Anterior cingulate cortex (tissue), 58 donors: ENCODE measurements at places on chromosomes 7 and 10.

- no peak for DNase-seq
These were observed 5.8 kb upstream of the ZNF736 start for GRCh38 chr7:64308016-64308270.

DNA sequence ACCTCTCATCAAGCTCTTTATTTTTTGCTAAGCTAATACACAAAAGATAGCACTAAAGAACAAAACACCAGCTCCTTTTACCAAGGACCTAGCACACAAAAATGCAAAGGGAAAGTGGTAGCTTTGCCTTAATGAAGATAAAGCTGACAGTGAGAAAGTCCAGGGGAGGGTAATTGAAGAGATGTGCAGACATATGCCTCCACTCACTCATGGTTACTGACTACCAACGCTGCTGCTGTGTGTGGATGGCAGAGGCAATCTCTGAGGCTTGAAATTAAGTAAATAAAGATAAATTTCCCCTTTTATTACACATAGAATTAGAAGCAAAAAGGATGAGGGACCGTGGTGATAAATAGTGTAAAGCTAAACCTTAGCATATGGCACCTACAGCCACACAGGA, 87.0 kb downstream of the HGF start:
- no peak for DNase-seq

DNA sequence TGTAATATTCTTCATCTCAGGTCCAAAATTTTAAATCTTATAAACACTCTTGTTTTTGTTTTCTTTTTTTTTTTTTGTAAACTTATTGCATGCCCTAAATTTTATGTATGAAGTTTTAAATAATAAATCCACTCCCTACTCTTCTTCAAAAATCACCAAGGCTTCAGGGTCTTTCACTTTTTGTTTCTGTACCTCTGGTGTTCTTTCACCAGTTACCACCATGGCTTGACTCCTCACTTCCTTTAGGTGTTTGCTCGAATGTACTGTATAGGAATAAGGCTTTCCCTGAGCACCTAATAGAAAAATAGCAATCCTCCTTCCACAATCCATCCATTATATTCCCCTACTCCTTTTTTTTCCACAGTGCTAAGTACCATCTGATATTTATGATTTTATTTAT, 962.8 kb upstream of the POT1 start:
- no peak for DNase-seq

GRCh38 chr7:5339955-5340354, 57.2 kb downstream of the SLC29A4 start:
- no peak for DNase-seq

- DNase-seq: no peak
These were observed 625.7 kb upstream of the ANKRD30A start for GRCh38 chr10:36499693-36500092.

DNA sequence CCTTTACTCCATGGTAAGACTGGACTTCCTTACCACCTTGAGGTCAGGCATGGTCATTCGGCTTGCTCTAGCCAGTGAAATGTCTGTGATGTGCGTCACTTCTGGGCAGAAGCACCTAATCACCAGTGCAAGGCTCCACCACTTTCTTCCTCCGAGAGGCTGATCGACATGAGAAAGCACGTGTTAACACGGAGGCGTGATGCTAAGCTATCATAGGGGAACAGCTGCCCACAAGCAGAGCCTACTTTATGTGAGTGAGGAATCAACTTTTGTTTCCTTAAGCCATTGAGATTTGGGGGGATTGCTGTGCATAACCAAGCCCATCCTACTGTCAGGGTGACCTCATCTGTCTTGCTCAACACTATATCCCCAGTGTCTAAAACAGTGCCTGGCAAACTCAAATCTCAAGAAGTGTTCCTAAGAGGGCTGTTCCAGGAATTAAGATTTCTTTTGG, 23.1 kb upstream of the SAR1A start:
- no peak for DNase-seq

DNA sequence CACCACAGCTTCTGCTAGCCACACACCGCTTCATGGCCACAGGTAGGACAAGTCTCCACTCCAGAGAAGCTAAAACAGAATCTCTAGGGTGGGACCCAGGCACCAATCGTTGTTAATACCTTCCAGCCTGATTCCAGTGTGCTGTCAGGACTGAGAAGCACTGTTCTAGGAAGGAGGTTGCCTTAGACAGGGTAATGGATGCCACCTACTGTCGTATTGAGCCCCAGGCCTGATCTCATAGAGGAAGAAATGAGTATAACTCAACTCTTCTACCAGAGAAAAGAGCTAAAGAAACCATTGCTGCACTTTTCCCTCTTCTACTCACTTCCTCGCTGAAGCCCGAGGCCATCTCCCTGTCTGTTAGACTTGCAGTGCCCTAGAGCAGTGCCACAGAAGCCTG, 31.8 kb downstream of the CNNM1 start:
- no peak for DNase-seq

GRCh38 chr10:75244487-75245353, 9.0 kb upstream of the COMTD1 start:
- DNase-seq: no peak

GRCh38 chr10:50469288-50469687, 154.5 kb downstream of the SGMS1 start:
- no peak for DNase-seq

DNA sequence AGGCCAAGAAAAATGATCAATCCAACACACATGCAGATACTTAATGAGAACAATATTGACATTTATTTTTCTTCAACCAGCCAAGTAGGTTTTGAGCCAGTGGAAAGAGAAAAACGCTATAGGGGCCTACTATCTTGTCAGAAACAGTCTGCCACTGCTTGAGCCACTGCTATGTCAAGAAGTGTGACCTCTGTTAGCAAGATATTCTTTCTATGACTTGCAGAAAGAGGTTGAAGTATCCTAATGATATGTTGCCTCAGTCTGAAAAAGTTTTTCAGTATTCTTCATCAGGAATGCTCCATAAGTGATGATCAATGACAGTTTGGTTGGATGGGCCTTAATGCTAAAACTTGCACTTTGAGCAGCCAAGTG, 328.4 kb upstream of the KCND2 start:
- DNase-seq: no peak

DNA sequence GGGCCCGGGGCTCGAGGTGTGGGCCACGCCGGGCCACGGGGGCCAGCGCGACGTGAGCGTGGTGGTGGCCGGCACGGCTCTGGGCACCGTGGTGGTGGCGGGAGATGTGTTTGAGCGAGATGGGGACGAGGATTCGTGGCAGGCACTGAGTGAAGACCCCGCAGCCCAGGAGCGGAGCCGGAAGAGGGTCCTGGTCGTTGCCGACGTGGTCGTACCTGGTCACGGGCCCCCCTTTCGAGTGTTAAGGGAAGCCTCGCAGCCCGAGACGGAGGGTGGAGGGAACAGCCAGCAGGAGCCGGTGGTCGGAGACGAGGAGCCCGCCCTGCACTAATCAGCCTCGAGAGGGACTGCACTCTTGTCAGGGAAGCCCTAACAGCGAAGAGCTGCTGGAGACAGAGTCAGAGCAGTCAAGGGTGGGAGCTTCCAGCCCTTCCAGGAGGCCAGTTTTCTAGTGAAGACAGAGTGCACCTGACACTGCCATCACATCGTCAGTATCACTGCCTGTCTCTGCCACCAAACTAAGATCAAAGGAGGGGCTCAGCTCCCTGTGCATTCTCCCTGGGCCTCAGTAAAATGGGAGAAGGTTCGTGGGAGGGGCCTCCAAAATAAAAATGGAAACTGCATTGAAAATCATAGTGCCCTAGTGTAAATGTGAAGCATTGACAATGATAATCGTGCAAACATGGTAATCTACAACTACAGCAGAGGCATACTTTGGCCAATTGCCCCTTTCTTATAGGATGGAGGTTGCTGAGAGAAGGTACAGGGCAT, 1.3 kb downstream of the MBLAC1 start:
- DNase-seq: peak; percentile 72

DNA sequence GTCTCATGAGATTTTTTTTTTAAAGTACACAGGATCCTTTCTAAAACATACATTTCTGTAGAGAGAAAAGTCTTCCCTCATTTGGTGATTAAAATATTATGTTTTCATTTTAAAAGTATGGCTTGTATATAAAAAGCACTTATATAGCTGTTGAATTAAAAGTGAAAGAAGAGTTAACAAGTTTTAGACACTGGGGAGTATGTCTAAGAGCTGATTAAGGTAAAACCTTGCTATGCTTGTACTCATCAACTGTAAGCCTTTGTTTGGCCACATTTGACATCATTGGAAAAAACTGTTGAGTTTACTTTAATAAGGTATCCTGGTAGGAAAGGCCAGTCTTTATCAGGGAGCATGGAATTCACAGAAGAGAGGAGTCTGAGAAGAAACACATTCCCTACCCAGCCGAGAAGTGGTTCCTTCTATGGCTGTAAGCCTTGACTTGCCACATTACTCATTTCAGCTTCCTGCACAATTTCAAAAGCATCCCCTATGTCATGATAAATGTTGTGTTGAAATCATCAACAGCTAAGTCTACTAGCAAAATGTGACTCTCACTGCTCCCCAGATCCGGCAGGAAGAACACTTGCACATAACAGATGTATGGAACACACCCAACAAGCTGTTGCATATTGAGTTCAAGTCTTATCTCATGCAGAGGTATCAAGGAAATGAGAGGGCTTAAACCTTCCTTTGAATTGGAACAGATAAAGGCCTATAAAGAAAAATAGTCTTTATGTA, 171.8 kb upstream of the CDK1 start:
- no peak for DNase-seq

DNA sequence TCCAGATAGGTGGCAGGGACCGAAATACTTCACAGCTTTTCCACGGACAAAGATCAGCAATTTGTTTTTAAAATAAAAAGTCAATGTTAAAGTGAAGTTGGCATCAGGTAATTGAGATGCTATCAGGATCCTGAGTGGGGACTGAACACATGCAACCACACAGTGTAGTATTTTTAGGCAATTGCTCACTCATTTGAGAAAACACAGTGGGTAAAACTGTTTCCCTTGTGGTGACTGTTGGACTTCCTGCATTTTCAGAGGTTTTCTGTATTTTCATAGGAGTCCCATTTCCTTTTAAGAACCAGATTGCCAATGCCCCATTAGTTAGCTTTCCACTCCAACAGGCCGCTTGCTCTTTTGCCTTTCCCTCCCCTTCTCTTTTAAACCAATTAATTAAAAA, 159.5 kb upstream of the ZNF32 start:
- no peak for DNase-seq

- no peak for DNase-seq
These were observed 154.6 kb upstream of the POT1 start for GRCh38 chr7:125084196-125084595.

- DNase-seq: no peak
These were observed 47.4 kb downstream of the GPR37 start for GRCh38 chr7:124718032-124718766.

GRCh38 chr7:106420736-106421135, 136.0 kb upstream of the NAMPT start:
- DNase-seq: no peak

DNA sequence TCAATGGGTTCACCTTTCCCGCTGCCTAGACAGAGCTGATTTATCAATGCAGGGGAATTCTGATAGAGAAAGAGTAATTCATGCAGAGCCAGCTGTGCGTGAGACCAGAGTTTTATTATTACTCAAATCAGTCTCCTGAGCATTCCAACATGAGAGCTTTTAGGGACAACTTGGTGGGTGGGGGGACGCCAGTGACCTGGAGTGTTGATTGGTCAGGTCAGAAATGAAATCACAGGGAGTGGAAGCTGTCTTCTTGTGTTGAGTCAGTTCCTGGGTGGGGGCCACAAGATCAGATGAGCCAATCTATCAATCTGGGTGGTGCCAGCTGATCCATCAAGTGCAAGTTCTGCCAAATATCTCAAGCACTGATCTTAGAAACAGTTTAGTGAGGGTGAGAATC, 99.0 kb upstream of the CAV2 start:
- DNase-seq: no peak

- DNase-seq: no peak
These were observed 348.5 kb downstream of the GRID1 start for GRCh38 chr10:86017841-86018734.

- DNase-seq: no peak
These were observed 72.4 kb upstream of the MKLN1 start for GRCh38 chr7:131255242-131255641.

- DNase-seq: no peak
These were observed 148.8 kb upstream of the NRP1 start for GRCh38 chr10:33483124-33483815.

DNA sequence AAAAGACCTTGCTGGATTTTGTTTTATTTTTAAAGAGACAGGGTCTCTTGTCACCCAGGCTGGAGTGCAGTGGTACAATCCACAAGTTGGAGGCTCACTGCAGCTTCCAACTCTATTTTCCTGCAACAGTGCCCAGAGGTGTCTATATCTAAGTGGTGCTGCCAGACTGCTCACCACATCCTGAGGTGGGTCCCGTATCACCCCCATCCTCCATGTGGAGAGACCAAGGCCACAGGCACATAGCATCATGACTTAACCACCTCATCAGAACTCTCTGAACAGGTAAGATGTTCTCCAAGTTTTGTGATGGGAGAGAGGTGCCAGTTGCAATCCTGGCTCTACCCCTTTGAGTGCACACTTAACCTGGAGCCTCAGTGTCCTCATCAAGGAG, 98.2 kb downstream of the RNF216 start:
- no peak for DNase-seq

DNA sequence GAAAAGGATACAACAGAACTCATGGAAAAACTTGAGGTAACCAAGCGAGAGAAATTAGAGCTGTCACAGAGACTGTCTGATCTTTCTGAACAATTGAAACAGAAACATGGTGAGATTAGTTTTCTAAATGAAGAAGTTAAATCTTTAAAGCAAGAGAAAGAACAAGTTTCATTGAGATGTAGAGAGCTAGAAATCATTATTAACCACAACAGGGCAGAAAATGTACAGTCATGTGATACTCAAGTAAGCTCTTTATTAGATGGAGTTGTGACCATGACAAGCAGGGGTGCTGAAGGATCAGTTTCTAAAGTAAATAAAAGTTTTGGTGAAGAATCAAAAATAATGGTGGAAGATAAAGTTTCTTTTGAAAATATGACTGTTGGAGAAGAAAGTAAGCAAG, 62.1 kb downstream of the AKAP9 start:
- no peak for DNase-seq

GRCh38 chr10:71927776-71928592, 36.2 kb upstream of the CHST3 start:
- DNase-seq: no peak

- no peak for DNase-seq
These were observed 45.2 kb downstream of the TBXAS1 start for GRCh38 chr7:139874302-139874629.

DNA sequence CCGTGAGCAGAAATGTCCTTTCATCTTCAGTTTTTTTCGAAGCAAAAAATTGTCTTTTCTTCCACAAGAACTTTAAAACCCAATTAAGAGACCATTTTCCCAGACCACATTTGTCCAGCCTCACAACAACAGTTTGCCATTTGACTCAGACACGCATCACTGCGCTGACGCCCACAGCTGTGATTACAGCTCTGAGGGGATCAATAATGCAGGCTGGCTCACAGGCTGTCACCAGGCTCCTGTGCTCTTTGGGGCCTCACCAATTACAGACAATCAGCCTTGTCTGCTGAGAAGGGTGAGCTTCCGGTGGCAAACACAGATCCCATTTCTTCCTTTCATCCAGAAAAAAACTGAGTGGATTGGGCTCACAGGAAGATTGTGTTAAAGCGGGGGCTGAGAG, 33.3 kb downstream of the DDC start:
- no peak for DNase-seq
